ENCODE measurements at places on chromosomes 7 and 10.

DNA sequence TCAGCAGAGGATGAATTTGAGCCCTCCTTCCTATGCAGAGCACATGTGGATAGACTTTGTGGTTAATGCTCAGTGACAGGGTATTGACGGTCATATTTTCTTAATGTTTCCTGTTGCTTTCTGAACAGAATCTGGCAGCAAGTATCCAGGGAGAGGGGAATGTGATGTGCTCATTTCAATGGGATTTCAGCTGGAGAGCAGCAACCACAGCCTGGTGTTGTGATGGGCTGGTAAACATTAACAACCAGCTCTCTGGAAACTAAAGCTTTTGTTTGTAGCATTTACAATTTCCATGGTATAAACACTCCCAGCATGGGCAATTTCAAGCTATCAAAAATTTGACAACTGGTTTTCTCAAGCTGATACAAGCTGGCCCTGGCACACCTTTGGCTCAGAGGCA, 215.9 kb downstream of the SH2D4B start:
- no peak for DNase-seq

DNA sequence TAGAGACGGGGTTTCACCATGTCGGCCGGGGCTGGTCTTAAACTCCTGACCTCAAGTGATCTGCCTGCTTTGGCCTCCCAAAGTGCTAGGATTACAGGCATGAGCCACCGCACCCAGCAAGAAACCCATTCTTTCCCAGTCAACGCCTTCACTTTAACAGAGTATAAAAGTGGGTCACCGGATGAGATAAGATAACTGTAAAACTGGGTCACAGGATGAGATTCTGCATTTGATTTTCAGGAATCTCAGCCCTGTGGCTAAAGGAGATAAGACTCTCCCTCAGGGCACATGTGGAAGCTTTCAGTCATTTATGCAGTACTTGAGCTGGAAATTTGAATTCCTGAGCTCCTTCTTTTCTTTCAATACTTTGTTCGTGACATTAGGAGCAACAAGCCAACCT, 70.8 kb downstream of the LRRC17 start:
- DNase-seq: no peak

DNA sequence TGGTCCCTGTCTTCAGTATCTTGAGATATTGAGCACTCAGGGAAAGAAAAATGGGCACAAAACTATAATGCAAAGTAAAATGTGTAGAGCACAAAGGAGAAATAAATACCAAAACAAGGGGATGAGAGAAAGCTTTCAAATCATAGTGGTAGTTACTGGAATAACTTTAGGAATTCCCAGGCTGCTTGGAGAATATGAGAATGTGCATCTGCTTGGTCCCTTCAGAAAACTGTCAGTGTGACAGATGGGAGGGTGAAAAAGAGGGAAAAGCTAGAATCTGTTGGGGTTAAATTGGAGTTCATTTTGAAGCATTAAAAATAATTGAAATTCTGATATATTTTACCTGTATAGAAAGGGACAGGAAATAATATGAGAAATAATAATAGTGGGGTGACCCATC, 15.3 kb downstream of the ST7 start:
- no peak for DNase-seq

- no peak for DNase-seq
Observed at GRCh38 chr7:115229401-115230105, 307.7 kb downstream of the MDFIC start.

DNA sequence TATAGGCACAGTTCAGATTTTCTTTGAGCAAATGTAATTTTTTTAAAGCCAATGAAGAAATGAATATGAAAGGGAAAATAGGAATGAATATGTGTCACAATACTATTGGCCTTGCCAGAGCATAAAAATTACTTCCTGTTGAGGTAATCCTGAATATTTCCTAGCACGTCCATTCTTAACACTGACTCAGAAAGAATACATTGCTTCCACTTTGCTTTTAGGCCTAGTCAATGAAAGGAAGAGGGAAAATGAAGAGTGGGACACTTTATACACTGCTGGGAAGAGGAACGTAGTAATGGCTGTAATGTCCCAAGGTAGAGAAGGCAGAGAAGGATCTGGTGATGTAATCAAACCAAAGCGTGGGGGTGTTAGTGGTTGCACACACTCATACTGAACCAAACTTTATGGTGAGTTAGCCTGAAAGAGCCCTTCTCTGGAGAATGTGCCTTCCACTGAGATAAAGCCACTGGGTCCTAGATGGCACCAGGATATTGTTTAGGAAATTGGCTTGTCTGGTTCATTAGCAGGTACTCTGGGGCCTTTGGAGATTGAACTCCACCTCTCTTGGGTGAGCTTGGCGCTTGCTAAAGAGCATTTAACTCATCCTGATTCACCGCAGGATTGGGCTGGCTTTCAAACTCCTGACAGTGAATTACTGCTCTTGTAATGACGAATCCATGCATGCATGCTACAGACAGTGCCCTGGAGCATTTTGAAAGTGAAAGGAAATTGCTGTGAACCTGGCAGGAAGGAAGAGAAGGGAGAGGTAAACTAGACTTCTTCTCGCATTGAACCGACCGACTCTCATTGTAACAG, 254.9 kb downstream of the KIAA1217 start:
- no peak for DNase-seq

DNA sequence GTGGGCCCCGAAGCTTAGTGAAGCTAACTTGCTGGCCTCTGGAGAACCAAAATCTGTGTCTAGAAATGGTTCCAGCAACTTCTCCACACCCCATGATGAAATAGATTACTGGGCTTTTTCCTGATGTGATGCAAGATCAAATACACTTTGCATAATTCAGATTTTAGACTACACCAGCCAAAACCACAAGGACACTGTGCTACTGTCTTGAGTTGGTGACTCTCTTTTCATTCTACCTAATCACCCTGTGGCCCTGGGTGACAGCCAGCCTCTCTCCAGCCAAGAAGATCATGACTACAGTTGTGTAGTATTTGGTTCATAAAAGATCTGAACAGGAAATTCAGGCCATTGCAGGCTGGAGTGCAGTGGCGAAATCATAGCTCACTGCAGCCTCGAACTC, 22.2 kb downstream of the AZGP1 start:
- DNase-seq: no peak

DNA sequence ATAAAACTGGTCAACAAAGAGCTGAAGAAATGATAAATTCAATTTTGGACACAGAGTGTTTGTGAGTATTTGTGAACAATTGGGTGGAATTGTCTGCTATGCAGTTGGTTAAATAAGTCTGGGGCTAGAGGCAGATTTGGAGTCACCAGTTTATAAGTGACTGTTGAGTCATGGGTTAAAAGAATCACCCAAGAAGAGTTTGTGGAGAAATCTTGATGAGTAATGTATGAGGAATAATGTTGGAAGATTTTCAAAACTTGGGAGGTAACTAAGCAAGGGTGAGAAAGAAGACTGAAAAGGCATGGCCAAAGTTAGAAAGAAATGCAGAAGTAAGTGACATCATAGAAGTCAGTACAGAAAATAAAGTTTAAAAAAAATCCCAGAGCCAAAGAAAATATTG, 750.7 kb downstream of the MAGI2 start:
- no peak for DNase-seq

- DNase-seq: no peak
Observed at GRCh38 chr10:36771725-36772124, 353.7 kb upstream of the ANKRD30A start.

DNA sequence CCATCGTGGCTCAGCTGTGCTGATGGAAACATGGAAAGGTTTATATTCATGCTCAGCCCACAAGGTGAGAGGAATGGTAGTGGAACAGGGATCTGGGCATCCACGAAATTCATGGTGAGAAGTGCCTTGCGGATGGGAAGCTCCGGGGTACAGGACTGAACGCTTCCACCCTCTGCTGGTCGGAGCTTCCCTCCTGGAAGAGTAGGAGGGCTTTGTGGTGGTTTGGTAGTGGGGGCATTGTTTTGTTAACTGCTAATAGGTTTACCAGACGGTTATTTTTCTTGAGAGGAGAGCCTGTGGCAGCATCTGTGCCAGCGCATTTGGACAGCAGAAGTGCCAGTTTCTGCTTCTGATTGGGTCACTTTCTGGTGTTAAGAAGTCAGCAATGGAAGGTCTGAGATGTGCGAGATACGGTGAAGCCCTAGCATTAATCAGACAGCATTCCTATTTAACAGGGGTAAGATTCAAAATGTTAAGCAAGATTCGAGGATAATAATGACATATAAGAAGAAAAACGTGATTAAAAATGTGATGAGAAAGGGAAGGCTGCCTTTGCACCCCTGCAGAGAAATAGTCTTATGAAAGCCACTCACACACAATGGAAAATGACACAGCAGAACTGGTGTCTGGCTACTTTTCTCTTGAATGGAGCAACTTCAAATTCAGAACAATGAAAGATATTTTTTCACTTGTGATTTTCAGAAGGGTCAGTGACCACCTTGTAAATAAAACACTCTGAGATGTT, 17.7 kb downstream of the ABCA13 start:
- no peak for DNase-seq

- DNase-seq: no peak
Observed at GRCh38 chr7:100540073-100540723, 1.2 kb downstream of the AGFG2 start.

GRCh38 chr10:7409732-7410168, 1.1 kb downstream of the SFMBT2 start:
- no peak for DNase-seq

DNA sequence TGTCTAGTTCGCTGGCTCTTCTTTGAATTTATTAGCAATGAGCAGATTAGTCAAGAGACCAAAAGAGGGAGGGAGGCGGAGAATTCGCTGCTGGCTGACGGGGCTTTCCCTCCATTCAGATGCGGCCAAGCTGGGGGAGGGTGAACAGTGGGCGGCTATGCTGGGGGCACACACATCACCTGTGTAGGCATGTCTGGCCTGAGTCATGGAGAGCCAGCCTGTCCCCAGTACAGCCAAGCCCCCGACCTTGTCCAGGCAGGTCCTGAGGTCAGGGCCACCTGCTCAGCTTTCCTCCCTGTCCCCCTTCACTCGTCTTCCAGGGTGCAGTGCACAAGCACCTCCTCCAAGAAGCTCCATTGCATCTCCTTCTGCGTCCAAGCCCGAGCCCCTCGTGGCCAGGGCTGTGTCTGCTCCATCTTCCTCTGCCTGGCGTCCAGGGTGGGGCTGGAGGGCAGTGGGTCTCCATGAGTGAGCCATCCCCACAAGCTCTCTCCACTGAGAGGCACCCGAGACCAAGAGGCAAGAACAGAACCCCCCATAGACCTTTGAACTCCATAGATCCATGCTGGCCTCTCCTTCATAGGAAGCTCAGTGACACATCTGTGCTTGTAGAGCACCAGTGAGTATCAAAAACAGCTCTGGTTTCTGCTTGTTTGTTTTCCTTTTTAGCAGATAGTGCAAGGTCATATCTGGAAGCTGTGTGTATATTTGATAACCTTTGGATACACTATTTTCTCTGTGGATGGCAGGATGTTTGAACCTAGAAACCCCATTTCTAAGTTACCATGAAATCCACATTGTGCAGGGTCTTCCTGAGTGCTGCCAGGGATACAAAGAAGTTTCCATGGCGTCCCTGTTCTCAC, 1.9 kb upstream of the DEPP1 start:
- DNase-seq: peak; percentile 63

GRCh38 chr10:12531305-12532220, 182.2 kb downstream of the CAMK1D start:
- DNase-seq: no peak

DNA sequence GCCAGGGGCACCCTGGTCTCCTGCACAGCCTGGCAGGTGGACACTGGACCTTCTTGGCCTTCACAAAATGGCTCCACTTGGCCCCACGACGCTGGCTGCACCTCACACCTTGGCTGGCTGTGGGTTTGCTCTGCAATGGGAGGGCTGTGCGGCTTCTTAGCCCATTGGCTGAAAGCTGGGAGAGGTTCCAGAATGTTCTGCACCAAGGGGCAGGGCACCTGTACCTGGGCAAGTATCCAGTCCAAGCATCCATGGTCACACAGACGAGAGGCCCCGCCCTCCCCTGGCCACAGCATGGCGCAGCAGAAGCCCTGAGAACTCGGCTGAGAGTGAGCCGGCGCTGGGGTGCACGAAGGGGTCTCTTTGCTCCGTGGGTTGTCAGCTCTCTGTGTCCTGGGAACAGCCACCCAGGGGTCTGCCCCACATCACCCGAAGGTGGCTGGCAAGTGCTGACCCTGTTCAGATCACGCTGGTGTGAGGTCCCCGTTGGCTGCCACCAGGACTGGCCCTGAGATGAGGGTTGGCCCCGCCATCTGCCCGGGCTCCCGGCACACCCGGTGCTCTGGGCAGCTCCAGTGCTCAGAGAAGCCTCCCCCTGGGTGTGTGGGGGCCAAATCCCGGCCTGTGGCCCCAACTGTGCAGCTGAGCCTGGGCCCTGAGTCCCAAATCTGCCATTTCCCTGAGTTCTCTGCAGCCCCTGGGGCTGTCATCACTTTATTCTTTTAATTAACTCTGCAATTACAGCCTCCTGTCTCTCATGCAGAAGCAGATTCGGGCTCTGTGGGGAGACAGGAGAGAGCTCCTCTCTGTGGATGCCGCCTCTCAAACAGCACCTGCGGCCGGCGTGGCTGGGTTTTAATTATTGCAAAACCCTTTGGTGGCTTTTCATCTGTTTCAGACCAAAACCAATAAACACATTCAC, 19.4 kb upstream of the ADGRA1 start:
- DNase-seq: no peak

- no peak for DNase-seq
Observed at GRCh38 chr10:16519908-16520861, 1.5 kb downstream of the C1QL3 start.

GRCh38 chr10:27464993-27465392, 39.1 kb upstream of the RAB18 start:
- DNase-seq: no peak

DNA sequence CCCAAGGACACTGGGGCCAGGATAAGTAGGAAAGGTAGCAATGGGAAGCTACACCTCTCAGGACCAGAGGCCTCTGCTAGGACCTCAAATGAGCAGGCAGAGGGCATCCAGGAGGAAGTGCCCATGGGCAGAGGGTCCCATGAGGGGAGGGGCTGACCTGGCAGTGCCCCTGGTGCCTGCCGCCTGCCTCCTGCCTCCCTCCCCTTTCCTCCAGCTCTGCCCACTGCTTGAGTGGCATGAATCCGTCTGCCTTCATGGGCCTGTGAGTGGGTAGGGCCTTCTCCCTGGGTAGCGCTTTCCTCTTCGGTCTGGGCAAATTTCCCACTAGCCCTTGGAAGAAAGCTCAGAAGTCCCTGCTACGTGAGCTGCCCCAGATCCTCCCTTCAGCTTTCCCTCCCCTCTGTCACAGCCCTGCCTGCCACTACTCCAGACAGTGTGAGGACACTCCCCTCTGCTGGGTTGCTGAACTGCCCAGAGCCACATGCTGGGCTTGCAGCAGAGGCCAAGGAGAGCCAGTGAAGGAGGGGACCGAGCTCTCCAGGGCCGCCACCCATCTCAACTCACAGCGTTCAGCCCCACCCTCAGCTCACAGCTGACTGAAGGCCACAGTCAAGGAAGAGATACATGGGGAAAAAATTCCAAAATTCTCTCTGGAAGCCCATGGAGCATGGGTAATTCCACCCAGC, 141.4 kb downstream of the ARHGAP22 start:
- DNase-seq: no peak

GRCh38 chr10:38605153-38605661, 511.1 kb downstream of the ZNF37A start:
- no peak for DNase-seq

GRCh38 chr7:148146346-148146745, 444.2 kb upstream of the C7orf33 start:
- DNase-seq: no peak

GRCh38 chr10:130553826-130554225, 417.6 kb downstream of the GLRX3 start:
- no peak for DNase-seq

All from Right ventricle myocardium inferior (tissue), 1 donor.